T-helper 2 cell (primary cell): ENCODE measurements at places on chromosomes 12 and 14.

DNA sequence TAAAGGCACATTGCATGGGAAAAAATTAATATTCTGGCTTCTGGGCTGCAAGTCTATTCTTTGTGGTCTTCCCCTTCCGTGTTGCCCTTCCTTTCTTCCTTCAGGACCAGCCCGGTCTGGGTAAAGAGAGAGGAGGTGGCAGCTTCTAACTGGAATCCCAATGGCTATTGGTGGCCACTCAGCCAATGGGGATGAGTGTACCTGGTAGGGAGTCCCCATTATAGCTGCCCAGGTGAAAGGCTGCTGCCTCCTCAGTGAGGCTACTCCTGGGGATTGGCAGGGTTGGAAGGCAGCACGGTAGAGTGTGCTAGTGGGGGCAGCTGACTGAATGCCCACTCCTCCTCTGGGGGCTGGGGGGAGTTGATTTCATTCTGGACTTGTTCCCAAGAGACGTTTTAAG, 112.6 kb downstream of the RBM19 start:
- no peak for DNase-seq

DNA sequence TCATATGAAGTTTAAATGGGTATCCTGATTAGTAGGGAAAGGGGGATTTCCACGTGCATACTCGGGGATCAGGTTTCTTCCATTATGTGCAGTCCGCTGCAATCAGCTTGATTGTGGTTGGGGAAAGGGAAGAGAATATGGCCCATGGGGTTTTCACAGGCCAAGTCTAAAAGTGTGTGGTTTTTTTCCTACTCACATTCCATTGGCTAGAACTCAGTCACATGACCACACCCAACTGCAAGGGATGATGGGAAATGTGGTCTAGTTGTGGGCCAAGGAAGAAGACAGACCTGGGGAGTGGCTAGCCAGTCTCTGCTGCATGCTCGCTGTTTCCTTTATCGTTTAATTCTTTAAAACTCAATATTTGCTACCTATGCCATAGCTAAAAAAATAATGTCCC, 105.1 kb downstream of the PRIMA1 start:
- no peak for DNase-seq

DNA sequence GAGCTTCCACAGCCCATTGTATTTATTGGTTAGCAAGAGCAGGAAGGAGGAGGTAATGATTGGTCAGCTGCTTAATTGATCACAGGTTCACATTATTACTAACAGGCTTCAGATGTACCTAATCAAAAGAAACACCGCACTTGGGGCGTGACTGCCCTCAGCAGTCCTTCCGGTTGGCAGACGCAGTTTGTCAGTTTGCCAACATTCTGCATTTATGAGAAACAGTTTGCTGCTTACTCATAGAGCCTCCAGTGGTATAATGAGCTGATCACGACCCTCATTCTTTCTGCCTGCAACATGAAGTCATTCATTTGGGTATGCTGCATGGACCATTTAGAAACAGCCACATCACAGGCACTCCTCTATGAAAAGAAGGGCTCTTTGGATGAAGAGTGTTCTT, 42.5 kb upstream of the PPM1H start:
- DNase-seq, result no peak

- no peak for DNase-seq
Measured at GRCh38 chr12:87317302-87317701, 711.9 kb downstream of the C12orf50 start.

DNA sequence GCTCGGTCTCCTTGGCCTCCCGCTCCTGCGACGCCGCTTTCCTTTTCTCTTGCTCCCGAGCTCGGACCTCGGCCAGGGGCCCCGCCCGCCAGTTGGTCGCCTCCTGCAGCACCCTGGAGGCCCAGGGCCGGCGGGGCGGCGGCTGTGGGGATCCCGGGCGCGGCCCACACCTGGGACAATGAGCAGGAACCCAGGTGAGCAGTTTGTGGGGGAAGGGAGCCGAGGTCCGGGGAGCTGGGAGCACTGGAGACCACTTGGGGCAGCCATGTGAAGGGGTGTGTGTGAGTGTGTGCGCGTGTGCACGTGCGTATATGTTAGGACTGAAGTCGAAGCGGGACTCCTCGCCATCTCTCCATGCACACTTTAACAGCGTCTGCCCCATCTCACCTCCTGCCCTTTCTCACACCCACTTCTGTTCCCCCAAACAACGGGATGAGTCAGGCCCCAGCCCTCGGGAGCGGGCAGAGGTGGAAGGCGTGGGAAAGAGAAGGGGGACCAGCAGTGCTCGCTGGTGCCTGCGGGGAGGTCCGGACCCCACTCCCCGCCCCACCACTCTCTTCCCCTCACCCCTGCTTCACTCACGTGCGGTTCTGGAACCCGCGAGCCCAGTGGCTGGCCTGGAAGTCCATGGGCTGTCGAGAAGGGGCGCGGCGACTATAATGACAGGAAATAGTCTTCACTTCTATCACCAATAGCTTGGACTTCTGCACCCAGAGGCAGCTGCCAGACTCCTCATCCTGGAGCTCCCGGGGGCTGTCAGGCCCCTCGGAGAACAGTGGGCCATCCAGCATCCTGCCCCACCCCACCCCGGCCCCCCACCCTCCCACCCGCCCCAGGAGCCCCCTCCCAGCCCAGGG, 450 bp downstream of the DDN start:
- peak; percentile 37 for DNase-seq

DNA sequence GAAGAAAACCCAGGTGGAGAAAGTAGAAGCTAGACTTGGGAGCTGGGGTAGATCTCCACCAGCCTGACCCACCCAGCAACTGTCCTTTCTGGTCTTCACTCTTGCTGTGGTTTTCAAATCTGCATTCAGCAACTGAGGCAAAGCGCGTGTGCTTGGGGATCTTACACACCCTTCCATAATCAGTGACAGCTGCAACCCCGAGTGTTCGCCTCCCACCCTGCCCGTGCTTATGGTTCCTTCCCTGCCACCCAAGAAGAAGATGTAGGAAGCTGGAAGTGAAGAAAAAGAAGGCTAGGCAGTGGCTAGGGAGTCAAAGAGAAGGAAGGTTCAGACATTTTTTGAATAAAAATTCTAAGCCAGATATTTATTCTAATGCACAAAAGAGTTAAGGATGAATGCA, 162.6 kb upstream of the CCND2 start:
- no peak for DNase-seq

- DNase-seq, result no peak
Measured at GRCh38 chr12:5511644-5512600, 80.0 kb downstream of the NTF3 start.

DNA sequence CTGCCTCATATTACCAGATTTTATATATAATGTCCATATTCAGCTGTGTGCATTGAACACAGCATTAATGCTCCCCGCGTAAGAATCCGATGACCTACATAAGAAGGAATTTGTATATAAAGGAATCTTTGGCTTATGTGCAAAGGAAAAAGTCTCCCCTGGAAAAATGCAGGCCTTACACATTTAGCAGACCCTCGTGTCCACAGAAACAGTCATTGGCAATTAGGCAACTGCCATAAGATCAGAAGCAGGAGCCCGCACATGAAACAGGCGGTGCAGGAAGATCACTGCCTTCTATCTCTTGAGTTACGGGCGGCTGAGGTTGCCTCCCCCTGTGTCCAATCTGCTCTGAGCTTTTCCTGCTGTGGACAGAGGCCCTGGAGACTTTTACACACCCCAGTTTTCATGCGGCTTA, 63.2 kb upstream of the RFX4 start:
- no peak for DNase-seq

GRCh38 chr14:82190742-82191141, 657.1 kb upstream of the SEL1L start:
- DNase-seq, result no peak

DNA sequence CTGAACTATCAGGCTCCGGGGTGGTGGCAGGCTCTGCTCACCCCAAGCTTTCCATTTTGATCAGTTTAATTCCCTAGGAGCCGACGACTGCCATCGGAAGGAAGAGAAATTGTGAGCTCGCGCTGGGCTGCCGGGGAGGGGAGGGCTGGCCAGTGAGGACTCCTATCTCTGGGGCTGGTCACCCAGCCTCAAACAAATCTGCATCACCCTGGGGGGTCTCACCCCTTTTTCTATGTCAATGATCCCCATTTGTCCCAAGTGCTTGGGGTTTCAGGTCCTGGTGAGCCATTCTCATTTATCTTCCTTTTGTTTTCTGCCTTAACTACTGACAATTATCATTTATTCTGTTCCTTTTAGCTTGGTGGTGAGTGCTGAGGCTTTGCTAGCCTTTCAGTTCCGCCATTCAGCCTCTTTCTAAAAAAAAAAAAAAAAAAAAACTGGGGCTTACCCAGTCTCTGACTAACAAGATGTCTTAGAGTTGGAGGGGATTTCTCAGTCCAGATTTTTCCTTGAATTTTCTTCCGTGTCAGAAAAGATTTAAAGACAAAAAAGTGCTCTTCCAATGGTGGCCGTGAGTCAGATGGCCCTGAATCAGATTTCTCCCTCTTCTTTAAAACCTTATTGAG, 22.8 kb upstream of the USP44 start:
- DNase-seq, result no peak

- no peak for DNase-seq
Measured at GRCh38 chr14:33916663-33917565, 34.0 kb downstream of the EGLN3 start.

GRCh38 chr14:36857842-36858445, 196.3 kb downstream of the PAX9 start:
- no peak for DNase-seq

GRCh38 chr14:63192085-63192484, 12.2 kb upstream of the RHOJ start:
- no peak for DNase-seq

DNA sequence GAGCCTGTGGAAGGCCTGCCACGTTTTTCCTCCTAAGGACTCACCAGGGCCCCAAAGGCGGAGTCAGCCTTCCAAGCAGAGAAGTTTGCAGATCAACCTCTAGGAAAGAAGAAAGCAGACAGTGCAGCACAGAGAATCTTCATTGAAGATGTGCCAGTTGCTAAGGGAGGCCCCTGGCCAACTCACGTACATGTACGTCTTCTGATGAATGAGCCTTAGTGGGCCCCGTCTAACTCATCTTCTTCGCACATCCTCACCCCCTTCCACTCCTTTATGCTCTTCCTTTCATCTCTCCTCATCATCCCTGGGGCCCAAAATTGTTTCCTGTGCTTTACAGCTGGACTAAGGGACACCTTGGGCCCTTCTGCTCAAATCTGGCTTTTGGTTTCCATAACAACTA, 703.0 kb upstream of the TBX3 start:
- DNase-seq, result no peak

DNA sequence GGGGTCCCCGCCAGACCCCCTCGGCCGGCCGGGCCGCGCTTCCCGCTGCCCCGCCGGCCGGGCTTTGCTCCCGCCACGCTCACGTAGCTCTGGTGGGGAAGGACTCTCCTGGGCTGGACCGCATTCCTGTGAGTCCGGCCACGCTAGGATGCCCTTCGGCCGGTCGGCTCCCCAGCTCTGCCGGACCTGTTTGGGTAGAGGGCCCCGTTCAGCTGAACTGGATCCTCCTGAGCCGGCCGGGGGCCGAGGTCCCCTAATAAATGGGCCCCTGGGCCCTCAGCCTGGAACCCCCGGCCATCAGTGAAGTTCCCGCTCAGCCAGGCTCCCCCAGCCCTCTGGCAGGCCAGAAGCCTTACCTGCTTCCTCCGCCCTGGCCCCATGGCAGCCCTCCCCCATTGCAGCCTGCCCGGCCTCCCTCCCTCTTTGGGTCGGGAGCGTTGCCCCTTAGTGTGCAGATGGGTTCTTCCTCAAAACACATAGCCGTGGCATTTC, 593 bp downstream of the UNC119B start:
- DNase-seq, result no peak

DNA sequence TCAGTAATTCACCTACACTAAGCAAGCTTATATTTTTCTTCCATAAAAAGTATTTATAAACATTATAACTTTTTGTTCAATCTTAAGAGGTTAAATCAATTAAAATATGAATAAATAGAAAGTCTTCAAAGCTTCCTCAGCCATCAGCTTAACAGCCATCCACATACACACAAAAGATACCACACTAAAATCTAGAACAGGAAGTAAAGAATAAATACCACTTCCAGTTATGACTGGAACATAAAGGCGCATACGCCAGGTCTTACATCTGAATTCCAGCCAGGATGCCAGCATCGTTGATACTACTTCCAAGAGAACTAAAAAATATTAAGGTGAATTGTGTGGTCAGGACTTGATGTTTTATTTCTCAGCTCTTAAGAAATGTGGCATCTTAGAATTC, 17.0 kb downstream of the SIX1 start:
- no peak for DNase-seq

DNA sequence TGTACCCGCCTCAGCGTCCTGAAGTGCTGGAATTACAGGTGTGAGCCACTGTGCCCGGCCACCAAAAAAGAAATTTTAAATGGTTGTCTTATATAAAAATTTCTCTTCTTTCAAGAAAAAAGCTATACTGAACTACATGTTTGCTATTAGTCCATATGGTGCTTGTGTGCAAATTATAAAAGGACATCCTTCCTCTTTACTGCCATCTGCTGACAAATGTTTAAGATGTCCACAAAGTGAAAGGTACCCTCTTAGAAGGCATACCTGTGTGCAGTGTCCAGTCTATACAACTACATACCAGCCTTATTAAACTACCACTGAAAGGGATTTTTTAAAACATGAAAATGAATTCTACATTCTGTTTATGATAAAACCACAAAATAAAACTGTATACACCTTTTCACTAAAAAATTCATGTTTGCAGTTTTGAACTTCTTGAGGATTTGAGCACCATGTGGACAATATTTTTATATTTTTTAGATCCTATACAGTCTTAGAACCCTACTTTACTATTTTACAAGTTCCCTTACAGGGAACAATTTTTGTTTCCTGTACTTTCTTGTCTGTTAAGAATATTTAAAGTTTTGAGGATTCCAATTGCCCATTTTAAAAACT, 32.8 kb upstream of the TOMM20L start:
- DNase-seq, result no peak

DNA sequence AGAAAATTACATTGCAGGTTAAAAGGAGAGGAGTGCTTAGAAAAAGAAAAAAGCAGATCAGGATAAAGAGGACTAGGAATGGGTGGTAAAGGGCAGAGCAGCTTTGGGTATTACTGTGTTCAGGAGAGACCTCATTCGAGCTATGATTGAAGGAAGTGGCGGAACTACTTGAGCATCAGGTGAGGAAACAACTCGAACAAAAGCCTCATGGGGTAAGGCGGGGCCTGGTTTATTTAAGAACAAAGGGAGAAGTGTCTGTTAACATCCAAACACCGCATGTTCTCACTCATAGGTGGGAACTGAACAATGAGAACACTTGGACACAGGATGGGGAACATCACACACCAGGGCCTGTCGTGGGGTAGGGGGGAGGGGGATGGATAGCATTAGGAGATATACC, 444.6 kb upstream of the CCDC196 start:
- DNase-seq, result no peak

- no peak for DNase-seq
Measured at GRCh38 chr14:103144085-103144484, 20.8 kb downstream of the TNFAIP2 start.

GRCh38 chr14:92632546-92633273, 115.7 kb downstream of the LGMN start:
- DNase-seq, result no peak

- no peak for DNase-seq
Measured at GRCh38 chr12:115886666-115887065, 390.8 kb downstream of the MED13L start.

- no peak for DNase-seq
Measured at GRCh38 chr12:52865090-52865944, 16.5 kb upstream of the KRT78 start.
